AML-193 (cell line): ENCODE measurements at places on chromosomes 11 and 22.

DNA sequence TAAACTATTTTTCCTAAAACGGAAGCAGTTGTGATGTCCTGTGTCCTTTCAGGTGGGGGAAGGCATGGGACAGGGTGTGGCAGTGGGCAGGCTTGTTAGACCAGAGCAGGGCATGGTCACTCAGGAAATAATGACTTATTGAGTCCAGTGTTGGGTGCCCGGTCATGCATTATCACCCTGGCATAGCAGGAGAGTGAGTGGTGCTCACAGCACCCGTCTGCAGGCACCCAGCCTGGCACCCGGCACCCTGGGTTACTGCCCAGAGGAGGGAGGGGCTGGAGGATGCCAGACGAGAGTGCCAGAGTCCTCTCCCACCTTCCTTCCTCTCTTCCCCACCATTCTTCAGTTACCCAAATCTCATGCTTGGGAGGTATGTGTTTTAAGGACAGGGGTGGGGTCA lies 59.1 kb downstream of the ST3GAL4 start:
- DNase-seq, result no peak

DNA sequence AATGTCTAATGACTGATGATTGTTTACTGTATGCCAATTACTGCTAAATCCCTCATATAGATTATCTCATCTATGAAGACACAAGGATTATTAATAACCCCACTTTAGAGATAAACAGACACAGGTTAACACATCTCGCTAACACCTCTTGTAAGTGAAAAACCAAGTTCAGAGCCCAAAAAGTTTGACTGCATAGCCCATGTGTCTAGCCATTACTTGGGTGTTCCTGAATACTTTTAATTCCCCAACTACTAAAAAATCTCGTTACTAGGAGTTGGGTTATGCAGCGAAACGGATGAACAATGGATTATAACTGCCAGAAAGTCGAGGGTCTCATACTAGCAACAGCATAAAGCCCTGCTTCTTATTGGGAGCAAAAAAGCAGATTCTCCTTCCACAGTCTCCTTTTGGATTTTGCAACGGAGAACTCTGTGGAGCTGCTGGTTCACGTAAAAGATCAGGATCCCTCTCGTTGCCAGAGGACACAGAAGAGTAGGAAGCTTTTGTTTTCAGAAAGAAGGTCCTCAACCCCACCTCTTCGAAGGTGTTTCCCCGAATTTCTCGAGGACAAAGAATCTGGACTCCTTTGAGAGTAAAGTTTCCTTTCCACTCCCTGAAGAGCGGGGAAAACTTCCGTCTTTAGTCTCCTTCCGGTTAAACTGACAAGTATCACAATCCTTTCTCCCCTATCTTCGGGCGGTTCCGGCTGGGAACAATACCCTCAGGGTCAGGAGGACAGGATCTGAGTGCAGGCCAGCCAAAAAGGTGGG lies 979 bp downstream of the ZBED5 start:
- peak; percentile 34 for DNase-seq

DNA sequence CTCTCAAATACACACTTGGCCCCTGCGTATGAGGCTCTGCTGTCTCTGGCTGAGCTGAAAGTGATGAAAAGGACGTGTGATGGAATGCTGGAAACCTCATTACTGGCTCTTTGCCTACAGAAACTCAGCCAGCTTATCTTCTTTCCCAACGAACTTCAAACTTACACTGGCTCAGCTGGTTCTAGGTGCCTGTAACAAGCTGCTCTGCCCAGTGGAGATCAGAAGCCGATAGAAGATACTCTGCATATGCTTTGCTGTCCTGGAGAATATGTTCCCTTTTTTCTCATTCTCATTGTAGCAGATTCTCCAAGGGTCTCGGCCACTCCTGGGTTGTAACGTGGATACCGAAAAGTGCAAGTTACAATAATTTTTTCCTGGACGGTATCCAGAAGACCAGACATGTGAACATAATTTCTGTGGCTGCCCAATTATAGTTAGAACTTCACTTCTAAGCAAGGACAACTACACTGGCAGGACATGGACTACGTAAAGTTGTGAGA lies 405.3 kb upstream of the CCDC90B start:
- no peak for DNase-seq

GRCh38 chr22:44091021-44091721 lies 67.1 kb downstream of the PARVB start:
- peak; percentile 14 for DNase-seq

DNA sequence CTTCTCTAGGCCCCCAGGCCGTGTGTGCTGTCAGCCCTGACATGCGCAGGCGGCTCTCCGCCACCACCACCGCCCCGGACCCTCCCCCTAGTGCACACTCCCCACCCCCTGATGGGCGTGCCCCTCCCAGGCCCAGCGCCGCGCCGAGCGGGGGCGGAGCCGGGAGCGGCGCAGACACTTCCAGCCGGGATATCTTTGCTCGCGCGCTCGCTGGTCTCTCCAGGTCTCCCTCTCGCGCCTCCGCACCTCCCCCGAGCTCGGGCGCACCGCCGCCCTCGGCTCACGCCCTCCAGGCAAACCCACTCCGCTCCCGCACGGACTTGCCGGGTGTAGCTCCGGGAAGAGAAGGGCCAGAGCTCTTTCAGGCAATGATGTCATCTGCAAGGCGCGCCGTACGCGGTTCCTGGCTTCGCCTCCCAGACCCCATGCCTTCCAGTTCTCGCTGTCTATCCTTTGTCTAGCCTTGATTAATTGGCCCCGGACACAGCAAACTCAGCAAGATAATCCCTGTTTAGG lies at the start of gene SCN3B:
TSS of gene SCN3B (minus strand) at position 59 of the 516 bp plus-strand sequence. CDS start 823 bp downstream, outside the sequence.
- DNase-seq, result no peak

GRCh38 chr11:86416494-86416893 lies 41.8 kb downstream of the CCDC81 start:
- no peak for DNase-seq

DNA sequence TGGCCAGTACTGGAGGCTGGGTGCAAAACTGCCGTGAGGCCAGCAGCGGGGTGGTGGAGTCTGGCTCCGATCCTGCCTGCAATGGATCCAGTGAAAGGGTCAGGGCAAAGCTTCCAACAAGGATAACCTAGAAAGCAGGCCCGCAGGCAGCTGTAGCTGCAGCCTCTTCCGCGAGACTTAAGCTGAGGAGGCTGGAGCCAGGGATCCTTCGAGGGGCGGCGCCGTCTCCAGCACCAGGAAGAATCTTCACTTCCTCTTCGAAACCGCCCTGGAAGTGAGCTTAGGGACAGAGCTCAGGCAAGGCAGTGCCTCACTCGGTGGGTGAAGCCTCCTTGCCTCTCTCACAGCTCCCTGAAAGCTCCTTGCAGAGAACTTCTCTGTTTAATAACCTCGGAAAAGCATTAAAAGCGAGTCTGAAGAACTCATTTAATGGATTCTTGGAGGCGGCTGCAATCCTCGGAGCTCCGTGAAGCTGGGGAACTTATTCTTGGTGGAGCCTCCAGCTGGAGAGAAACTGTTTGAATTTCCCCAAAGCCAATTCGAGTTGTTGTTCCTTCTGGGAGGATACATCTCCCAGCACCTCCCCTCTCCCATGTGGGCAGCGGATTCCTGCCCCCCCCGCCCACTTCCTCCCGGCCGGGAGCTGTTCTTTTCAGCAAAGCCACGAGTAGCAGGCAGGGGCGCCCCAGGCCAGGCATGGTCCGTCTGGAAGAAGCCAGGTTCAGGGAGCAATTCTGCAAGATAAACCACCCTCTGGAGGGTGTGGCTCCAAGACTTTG lies 169.9 kb downstream of the CTTN start:
- no peak for DNase-seq

GRCh38 chr22:25488244-25489020 lies 76.0 kb upstream of the GRK3 start:
- DNase-seq, result no peak

- no peak for DNase-seq
Measured at GRCh38 chr11:47258317-47258902, 614 bp downstream of the NR1H3 start.

GRCh38 chr11:130872102-130872501 lies 44.2 kb downstream of the SNX19 start:
- no peak for DNase-seq

DNA sequence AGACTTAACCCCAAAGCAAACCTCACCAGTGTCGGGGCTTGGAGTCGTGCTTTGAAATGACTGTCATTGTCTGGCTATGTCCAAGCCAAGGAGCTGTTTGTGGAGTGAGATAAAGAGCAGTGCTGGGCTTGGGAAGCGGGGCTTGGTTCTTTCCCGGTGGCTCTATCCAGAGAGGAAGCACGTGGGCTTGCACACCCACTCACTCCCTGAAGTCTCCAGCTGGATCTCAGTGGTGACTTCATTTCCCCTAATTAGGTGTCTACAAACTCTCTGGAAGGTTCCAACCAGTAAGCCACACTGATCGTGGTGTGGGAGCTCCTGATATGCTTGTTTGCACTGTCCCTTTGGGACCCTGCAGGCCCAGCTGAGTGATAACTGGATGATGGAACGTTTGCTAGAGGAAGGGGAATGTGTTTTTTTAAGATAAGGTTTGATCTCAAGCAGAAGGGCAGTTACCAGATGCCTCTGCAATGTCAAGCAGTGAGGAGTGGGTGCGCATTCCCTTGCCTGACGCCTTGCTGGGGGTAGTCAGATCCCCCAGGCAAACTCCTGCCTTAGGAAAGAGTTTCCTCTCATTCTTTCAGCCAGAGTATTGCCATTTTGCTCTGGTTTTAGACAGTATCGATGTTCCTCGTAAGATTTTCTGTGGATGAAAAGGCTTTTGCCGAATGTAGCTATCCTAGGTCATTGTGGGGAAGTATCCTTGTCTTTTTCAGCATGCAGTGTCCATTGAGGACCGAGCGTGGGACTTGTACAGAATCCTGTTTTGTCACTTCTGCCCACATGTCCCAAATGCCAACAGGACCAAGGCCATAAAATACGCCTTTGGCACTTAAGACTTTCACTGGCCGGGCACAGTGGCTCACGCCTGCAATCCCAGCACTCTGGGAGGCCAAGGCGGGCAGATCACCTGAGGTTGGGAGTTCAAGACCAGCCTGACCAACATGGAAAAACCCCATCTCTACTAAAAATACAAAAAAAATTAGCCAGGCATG lies 90.9 kb downstream of the MICAL2 start:
- no peak for DNase-seq

GRCh38 chr11:44261800-44262591 lies 47.9 kb downstream of the ALX4 start:
- no peak for DNase-seq

- no peak for DNase-seq
Measured at GRCh38 chr11:13152264-13152663, 125.3 kb upstream of the BMAL1 start.
